ENCODE measurements at places on chromosomes 2 and 18. TPM values are rescaled to one million over a fixed set of nuclear protein-coding genes. Genes with fewer than 3 reads are reported as not detected.

DNA sequence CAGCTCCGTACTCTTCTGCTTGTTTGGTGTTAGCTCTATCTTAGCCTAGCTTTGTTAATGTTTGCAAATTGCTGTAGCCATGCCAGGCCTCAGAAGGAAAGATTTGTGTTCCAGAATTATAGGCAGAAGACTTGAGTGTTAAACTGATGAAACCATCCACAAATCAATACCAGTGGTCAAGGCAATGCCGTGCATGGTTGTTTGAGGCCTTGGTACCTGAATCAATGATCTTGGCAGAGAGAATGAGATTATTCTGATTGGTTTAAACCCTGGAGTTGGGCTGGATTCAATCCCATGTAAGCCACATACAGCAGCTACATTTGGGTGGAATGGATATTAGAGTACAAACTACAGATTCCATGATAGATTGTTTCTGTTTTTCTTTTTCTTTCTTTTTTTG, 4.9 kb downstream of the HADHB start:
- peaks cover 15% of the 10 kb centered on the region for H3K4me1 ChIP-seq
- no peaks in the 10 kb centered on the region for H3K36me3 ChIP-seq
- no peak for DNase-seq
- no peak overlapping the region for H3K27ac ChIP-seq
- H3K27me3 ChIP-seq = no peaks in the 10 kb centered on the region
- no peak overlapping the region for H3K4me3 ChIP-seq

DNA sequence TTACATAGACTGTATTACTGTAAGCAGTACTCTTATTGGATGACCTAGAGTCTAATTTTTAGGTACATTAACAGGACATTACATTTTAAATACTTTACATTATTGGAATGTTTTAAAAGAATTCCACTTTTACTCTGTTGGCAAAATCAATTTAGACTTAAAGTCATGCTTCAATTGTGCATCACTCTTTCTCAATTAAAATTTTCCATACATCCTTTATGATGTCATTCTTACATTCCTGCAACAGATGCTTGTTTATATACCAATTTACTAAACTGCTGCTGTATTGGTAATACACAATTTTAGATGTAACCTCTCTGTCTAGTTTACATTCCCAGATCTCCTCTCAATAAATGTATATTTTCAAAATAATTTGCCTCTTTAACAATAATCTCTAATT, 440.1 kb downstream of the ZEB2 start:
- H3K36me3 ChIP-seq = no peaks in the 10 kb centered on the region
- no peak overlapping the region for H3K27ac ChIP-seq
- H3K27me3 ChIP-seq = no peaks in the 10 kb centered on the region
- H3K4me3 ChIP-seq = no peak overlapping the region

GRCh38 chr2:149849136-149849535, 261.6 kb upstream of the MMADHC start:
- DNase-seq = no peak
- no peak overlapping the region for H3K27ac ChIP-seq
- no peaks in the 10 kb centered on the region for H3K27me3 ChIP-seq
- H3K4me3 ChIP-seq = no peak overlapping the region
- no peaks in the 10 kb centered on the region for H3K36me3 ChIP-seq
- H3K4me1 ChIP-seq = no peaks in the 10 kb centered on the region

- peaks cover 2% of the 10 kb centered on the region for H3K4me1 ChIP-seq
- no peak overlapping the region for H3K4me3 ChIP-seq
- no peaks in the 10 kb centered on the region for H3K36me3 ChIP-seq
- DNase-seq = no peak
These were observed 379.0 kb downstream of the SETBP1 start for GRCh38 chr18:45059695-45060094.

GRCh38 chr2:82528288-82528687, 1930.8 kb downstream of the SUCLG1 start:
- no peak overlapping the region for H3K4me3 ChIP-seq
- DNase-seq = no peak

- no peaks in the 10 kb centered on the region for H3K27me3 ChIP-seq
- no peak overlapping the region for H3K4me3 ChIP-seq
- H3K27ac ChIP-seq = no peak overlapping the region
- H3K4me1 ChIP-seq = no peaks in the 10 kb centered on the region
These were observed 183.8 kb downstream of the LRATD1 start for GRCh38 chr2:14816069-14817060.

- no peaks in the 10 kb centered on the region for H3K36me3 ChIP-seq
- H3K4me3 ChIP-seq = no peak overlapping the region
- no peaks in the 10 kb centered on the region for H3K27me3 ChIP-seq
These were observed 59.4 kb downstream of the CERS6 start for GRCh38 chr2:168515502-168515901.

DNA sequence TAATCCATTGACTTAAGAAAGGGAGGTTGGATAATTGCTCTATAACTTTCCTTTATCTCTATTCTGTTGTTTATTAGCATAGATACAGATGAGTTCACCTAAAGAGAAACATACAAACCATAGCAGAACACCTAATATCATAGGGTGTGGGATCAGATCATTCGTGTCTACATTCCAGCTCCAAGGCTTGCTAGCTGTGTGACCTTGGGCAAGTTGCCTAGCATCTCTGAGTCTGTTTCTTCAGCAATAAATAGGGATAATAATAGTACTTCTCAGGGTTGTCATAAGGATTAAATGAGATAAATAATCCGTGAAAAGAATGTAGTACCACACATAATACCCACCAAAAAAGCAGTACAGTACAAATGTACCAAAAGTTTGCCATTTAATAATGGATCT, 126.2 kb downstream of the PLB1 start:
- H3K27me3 ChIP-seq = no peaks in the 10 kb centered on the region
- DNase-seq = no peak
- no peak overlapping the region for H3K4me3 ChIP-seq
- H3K4me1 ChIP-seq = peaks cover 23% of the 10 kb centered on the region
- peak overlapping the region; percentile 44 for H3K27ac ChIP-seq

DNA sequence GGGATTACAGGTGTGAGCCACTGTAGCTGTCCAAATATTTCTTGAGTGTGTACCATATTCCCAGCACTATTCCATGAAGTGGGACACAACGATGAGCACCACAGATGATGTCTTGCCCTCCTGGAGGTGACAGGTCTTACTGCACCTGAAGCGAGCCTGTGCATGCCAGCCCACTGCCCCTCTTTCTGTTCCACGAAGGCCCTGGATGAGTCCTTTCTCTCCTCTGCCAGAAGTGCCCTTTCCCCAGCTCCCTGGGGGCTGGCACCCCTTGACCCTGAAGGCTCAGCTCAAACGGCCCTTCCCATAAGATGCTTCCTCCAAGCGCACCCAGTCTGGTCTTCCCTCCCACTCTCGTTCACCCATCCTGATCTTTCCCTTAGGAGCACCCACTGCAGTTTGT, 5.5 kb downstream of the ATP6V1B1 start:
- no peak for DNase-seq
- H3K4me1 ChIP-seq = no peaks in the 10 kb centered on the region
- no peaks in the 10 kb centered on the region for H3K36me3 ChIP-seq

DNA sequence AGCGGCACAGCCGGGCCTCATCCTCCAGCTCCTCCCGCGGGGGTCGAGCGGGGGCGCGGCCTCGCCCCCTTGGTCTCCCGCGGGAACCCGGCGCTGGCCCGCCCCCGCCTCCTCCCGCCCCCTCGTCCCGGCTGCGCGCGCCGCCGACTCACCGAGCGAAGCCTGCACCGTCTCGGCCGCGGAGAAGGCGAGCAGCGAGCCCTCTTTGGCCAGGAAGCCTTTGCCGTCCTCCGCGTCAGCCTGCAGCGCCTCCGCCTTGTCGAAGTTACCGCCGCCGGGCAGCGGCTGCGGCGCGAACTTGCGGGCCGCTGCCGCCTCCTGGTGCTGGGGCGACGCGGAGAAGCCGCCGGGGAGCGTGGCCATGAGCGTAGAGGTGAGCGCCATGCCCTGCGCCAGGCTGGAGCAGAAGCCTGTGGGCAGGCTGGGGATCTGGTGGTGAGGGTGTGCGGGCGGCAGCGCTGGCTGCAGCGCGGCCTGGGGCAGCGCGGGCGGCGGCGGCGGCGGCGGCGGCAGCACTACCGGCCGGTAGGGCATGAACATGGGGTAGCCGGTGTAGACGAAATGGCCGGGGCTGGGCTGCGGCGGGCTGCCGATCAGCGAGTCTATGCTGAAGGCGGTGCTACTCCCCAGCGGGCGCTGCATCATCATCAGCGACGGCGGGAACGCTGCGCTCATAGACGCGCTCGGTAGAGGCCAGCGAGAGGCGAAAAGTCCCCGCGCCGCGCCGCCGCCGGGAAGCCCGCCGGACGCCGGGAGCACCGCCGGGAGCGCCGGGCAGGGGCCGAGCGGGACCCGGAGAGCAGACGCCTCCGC, 683 bp downstream of the GBX2 start:
- no peak for DNase-seq
- H3K27me3 ChIP-seq = peaks cover 5% of the 10 kb centered on the region
- H3K36me3 ChIP-seq = no peaks in the 10 kb centered on the region
- no peak overlapping the region for H3K27ac ChIP-seq
- H3K4me3 ChIP-seq = peak overlapping the region; percentile 18
- peaks cover 11% of the 10 kb centered on the region for H3K4me1 ChIP-seq

GRCh38 chr2:175525975-175526374, 344.5 kb upstream of the ATP5MC3 start:
- H3K4me3 ChIP-seq = no peak overlapping the region
- no peaks in the 10 kb centered on the region for H3K4me1 ChIP-seq
- no peaks in the 10 kb centered on the region for H3K36me3 ChIP-seq

GRCh38 chr2:211333377-211333776, 777.0 kb downstream of the CPS1 start:
- H3K36me3 ChIP-seq = no peaks in the 10 kb centered on the region
- DNase-seq = no peak
- no peak overlapping the region for H3K27ac ChIP-seq
- no peak overlapping the region for H3K4me3 ChIP-seq

DNA sequence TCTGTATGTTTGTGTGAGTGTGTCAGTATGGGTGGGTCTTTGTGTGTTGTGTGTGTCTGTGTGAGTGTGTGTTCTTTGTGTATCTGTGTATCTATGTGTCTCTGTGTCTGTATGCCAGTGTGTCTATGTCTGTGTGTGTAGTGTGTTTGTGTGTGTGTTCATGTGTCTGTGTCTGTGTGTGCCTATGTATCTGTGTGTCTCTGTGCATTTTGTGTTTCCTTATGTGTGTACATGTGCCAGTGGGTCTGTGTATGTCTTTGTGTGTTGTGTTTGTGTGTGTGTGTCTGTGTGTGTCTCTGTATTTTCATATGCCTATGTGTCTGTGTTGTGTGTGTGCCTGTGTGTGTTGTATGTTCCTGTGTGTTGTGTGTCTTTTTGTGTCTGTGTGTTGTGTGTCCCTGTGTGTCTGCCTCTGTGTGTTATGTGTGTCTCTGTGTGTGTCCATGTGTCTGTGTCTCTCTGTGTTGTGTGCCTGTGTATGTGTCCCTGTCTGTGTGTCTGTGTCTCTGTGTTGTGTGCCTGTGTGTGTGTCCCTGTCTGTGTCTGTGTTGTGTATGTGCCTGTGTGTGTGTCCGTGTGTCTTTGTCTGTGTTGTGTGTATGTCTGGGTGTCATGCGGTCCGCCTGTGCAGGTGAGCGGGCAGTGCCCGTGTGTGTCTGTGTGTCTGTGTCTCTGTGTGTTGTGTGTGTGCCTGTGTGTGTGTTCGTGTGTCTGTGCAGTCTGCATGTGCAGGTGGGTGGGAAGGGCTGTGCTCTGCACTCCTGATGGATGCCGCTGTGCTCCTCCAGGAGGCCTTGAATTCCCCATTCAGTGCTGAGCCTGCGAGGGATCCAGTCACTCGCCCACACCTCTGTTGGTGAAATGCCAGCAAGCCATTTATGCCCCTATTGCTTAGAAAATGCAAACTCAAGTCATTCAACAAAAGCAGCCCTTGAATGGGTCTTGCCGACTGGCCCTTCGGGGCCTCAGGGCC, 37.4 kb downstream of the KLHL29 start:
- DNase-seq = no peak
- H3K27ac ChIP-seq = no peak overlapping the region
- peaks cover 7% of the 10 kb centered on the region for H3K4me1 ChIP-seq
- no peak overlapping the region for H3K4me3 ChIP-seq
- no peaks in the 10 kb centered on the region for H3K36me3 ChIP-seq
- no peaks in the 10 kb centered on the region for H3K27me3 ChIP-seq

GRCh38 chr18:78934003-78934402, 45.6 kb upstream of the SALL3 start:
- DNase-seq = no peak
- no peak overlapping the region for H3K27ac ChIP-seq
- no peaks in the 10 kb centered on the region for H3K4me1 ChIP-seq
- H3K36me3 ChIP-seq = no peaks in the 10 kb centered on the region
- no peak overlapping the region for H3K4me3 ChIP-seq
- H3K27me3 ChIP-seq = no peaks in the 10 kb centered on the region

- no peaks in the 10 kb centered on the region for H3K27me3 ChIP-seq
- no peaks in the 10 kb centered on the region for H3K4me1 ChIP-seq
- H3K4me3 ChIP-seq = no peak overlapping the region
These were observed 71.3 kb upstream of the FN1 start for GRCh38 chr2:215507136-215507535.

GRCh38 chr2:26805241-26805676, 19.4 kb downstream of the CENPA start:
- H3K36me3 ChIP-seq = no peaks in the 10 kb centered on the region
- no peak overlapping the region for H3K4me3 ChIP-seq
- no peaks in the 10 kb centered on the region for H3K27me3 ChIP-seq

The ACTG2 gene
- total RNA-seq = 558 TPM

The INHBB gene
- 1.1 TPM for total RNA-seq

The ASIC4 gene
- total RNA-seq = not detected

The MAIP1 gene
- total RNA-seq = 16.2 TPM

The GATA6 gene
- 129 TPM for total RNA-seq

The RNF103 gene
- total RNA-seq = 31.1 TPM

The ERFE gene
- 0.69 TPM for total RNA-seq

The DSG1 gene
- total RNA-seq = not detected

The LYG2 gene
- total RNA-seq = not detected

The SERPINB3 gene
- total RNA-seq = not detected
